Esophagus (tissue), 2 donors: ENCODE measurements at places on chromosomes 7 and 10. TPM values are rescaled to one million over a fixed set of nuclear protein-coding genes. Genes with fewer than 3 reads are reported as not detected.

SH2D4B gene
- polyA plus RNA-seq, result not detected

AEBP1 gene
- 19.9 TPM for polyA plus RNA-seq

TMEM236 gene
- 0.08 TPM for polyA plus RNA-seq

ZNF786 gene
- polyA plus RNA-seq, result 3.6 TPM

LRRD1 gene
- polyA plus RNA-seq, result not detected
